ENCODE measurements at places on chromosomes 1 and 21.

DNA sequence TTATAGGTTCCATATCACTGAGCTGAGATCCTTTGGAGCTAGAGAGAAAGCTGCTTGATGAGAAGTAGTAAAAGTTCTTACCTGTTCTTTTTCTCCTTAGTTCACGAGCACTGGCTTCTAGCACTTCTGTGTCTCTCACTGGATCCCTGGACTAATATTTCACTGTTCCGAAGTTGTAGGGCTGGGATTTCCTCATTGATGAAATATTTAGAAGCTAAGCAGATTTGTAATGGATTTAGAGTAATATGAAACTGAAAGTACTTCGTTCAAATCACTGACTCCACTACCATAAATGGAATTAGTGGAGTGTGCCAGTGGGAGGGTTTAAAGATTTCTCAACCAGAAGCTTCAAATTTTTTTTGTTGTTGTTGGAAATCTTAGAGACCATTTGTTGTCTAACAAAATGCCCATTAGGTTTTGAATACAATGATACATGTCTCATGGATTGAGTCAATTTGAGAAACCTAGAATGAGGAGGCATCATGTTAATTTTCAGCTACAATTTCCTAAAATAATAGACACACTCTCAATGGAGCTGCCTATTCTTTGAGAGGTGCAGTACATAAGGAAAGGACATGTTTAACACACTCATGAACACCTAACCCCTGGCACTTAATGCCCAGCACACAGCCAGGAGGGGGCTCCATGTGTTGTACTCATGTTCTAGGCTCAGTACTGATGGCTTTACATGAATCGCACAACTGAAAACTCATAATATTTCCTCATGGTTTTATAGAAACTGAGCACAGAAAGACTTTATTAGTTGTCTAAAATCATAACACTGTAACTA, at the start of gene GBP1:
GBP1 (minus strand) TSS at position 130 of the 790 bp plus-strand sequence. CDS start 1,974 bp downstream, outside the sequence.
- DNase-seq: no peak

GRCh38 chr1:59427155-59427554, 130.3 kb downstream of the FGGY start:
- DNase-seq: no peak

- no peak for DNase-seq
Measured at GRCh38 chr1:31798433-31799195, 17.2 kb downstream of the SPOCD1 start.

DNA sequence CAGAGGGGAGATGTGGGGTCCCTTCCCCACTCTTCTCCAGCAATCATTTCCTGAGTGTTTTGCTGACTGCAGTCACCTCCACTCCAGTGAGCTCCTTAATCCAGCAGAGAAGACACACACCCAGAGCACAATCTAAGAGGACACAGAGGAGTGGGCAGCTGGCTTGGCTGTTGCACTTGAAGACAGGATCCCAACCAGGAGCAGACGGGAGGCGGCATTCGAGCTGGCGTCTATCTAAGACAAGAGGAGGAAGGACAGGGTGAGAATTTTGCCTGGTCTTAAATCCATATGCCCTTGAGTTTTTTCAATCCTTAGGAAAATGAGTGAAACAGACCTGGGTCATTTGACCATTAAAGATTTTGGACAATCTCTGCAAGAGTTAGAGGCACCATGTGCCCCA, 56.1 kb upstream of the SIM2 start:
- DNase-seq: no peak

DNA sequence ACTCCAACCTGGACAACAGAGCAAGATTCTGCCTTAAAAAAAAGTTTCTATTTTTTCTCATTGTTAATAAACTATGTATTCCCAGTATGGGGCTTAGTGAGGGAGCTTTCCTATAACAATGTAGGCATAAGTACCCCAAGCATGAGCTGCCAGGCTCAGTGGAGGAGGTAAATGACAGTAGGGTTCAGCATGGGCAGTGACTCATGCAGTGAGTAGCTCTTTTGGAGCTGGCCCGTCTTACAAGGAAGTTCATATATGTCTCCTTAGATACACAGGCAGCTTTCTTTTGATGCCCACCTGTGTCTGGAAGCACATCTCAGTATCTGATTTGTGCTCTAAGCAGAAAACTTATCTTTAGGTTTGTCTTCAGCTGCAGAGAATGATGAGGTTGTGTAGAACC, 57.9 kb downstream of the ZNF678 start:
- DNase-seq: no peak

- no peak for DNase-seq
Measured at GRCh38 chr1:67560580-67561255, 124.3 kb upstream of the GADD45A start.

DNA sequence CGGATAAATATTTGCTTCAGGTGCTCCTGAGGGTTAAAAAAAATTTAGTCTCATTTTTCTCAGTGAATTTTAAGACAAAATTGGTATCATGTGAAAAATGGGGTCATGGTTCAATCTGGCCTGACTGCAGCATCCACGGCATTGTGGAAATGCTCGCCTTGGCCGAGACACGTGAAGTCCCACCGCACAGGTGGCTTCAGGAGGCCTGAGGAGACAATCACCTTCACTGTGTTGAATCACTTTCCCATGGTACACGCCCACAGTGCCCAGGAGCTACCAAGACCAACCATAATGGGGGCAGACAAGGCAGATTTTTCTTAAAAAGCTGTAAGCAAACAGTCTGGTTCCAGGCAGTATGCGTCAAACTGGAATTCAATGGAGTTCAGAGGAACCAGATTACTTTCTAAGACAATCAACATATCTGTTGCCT, 11.0 kb upstream of the CPLANE2 start:
- DNase-seq: no peak

GRCh38 chr1:178821134-178821866, 49.6 kb downstream of the ANGPTL1 start:
- no peak for DNase-seq

GRCh38 chr1:219276049-219276738, 102.5 kb downstream of the LYPLAL1 start:
- no peak for DNase-seq

DNA sequence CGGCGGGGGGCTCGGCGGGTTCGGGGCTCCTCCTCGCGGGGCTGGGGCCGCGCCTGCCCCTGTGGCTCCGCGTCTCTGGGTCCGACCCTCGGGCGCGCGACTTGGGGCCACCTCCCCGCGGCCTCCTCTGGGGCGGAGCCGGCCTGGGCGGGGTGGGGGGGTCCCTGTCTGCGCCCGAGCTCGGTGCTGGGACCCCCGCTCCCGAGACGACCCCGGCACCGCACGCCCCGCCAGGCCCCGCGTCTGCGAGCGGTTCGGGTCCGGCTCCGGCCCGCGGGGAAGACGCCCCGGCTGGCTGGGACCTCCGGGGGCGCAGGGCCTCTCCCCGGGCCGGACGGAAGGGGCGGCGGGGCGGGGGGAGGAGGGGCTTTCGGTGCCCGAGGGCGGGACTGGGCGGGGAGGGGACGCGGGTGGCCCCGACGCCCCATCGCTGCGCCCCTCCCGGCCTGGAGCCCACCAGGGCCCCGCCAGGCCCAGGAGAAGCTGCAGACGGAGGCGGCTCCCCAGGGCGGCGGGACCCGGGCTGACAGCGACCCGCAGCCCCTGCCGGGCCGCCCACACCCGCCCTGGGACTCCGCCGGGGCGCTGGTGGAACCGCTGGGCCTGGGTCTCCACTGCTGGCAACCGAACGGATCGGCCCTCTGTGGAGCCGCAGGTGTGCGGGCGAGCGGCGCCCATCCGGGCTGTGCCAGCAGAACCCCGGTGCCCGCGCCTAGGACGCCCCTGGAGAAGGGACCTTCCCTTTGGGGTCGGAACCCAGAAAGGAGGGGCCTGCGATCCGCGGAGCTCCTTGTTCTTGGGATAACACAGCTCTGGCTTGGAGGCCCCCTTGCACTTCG, 610 bp downstream of the COL6A2 start:
- DNase-seq: no peak

DNA sequence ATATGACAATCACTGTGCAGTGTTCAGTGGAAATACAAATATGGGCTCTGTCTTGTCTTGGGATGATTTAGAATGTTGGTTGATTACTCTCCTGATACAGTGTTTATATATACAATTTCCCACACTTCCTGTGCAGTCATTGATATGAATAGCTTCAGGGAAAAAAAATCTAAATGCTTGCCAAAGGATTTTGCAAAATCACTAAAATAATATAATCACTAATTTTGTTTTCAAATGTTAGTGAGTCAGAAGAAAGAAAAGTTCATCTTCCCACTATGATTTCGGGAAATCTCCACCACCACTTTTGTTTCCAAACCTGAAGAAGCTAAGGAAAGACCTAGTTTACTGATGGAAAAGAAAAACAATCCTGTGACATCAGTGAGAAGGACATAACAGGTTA, 32.1 kb upstream of the CHRM3 start:
- DNase-seq: no peak

DNA sequence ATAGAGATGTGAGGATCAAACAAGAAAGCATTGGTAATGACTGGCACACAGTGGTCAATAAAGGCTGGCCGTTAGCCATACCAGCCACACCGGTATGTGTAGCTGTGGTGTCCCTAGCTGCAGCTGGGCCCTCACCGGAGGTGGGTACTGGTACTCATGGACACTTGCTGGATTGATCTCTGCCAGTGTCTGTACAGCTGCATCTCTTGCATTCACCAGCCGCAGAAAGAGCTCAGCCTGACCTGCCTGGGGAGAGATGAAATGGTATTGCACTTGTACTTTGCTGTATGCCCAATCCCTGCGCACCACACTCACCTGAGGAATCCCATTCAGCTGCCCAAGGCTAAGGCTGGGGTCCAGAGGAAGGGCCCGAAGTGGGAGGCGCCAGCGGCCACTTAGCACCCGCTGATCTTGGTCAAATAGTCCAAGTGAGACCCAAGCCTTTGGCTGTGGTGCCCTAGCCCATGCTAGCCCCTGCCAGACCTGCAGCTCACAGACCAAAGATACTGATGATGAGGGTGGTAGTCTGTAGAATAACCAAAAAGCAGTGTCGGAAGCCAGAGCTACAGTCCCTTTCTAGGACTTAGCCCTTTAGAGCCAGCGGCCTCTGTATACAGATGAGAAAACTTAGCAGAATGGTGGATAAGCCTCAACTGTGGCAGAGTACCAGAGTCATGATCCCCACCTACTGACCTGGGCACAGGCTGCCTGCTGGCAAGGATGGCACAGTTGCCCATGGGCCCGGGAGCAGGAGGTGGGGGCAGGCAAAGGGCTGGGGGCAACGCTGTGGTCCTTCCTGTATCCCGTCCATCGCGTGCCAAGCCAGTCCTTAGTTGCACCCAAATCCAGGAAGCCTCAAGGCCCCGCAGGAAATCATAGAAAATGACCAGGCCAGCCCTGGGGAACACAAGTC, 3.0 kb downstream of the CCDC17 start:
- DNase-seq: no peak

DNA sequence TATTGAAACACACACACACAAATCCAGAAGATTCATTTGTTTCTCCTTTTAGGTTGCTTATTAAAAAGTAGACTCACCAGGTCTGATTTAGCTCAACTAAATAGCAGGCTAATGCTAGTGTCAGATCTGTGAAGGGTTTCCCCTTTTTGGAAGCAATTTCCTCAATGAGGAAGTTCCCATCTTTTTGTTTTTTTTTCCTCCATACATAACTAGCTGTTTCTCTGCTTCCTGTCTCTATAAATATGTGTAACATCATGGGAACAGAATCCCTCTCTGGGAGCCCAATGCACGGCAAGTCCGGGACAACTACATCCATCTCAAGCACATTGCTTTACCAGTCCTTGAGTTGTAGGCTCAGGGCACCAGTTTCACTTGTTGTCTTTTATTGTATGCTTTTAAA, 1421.1 kb downstream of the PLA2G4A start:
- DNase-seq: no peak

GRCh38 chr1:183209533-183210158, 23.6 kb downstream of the LAMC2 start:
- DNase-seq: no peak

DNA sequence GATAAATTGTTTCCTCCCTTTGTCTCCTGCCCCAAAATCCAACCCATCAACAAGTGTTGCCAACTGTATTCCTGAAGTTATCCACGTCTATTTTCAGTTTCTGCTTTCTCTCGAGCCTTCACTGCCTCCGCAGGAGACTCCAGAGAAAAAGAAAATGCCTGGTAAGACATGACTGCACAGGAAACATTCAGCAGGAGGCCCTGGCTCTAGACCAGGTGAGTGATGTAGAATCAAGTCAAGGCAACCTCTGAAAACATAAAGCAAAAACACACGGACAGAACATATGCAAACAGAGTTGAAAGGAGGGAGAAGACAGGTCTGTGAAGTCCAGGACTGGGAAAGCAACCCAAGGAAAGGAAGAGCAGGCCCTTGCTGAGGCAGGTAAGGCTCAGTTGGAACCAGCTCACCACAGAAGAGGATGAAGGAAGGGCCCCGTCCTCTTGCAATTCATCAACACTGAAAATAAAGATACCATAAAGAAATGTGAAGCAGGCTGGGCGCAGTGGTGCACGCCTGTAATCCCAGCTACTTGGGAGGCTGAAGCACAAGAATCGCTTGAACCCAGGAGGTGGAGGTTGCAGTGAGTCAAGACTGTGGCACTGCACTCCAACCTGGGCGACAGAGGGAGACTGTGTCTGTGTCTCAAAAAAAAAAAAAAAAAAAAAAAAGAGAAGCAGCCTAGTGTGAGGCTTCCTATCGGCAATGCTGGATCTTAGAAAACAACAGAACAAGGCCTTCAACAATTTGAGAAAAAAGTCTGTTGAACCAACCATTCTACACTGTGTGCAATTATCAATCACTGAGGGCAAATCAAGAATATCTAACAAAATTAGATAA, 8.8 kb downstream of the NOL9 start:
- DNase-seq: no peak

GRCh38 chr1:2105781-2106524, 55.7 kb downstream of the PRKCZ start:
- DNase-seq: no peak

GRCh38 chr1:226268421-226269124, 40.4 kb downstream of the LIN9 start:
- no peak for DNase-seq
